ENCODE measurements at places on chromosomes 1 and 21.

DNA sequence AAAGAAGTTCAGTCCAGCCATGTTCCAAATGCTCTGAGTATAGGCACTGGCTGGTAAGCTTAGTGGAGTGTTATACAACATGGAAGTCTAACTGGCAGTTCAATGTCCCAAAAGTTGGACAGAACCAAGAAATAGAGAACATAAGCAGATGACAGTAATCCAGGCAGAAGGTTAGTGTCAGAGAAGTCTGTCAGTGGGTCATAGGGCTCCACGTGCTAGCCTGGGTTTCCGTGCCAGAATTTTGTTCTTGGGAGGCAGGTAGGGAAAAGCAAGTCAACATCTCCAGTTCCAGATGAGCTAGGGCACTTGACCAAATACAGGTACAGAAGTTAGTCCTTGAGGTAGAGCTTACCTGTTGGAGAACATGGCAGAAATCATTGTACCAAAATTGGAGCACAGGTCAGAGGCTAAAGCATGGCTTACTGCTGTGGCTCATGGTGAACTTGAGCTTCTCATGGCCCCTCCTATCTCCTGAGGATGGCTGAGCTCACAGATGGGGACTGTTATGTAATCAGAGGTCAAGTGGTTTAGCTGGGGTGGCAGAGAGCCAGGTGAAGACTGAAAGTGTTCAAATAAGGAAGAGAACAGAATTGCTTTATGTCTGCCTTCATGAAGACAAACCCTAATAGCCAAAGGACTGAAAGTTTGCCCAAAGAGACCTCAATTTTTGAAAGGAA lies 170.8 kb downstream of the NFIA start:
- DNase-seq = no peak

DNA sequence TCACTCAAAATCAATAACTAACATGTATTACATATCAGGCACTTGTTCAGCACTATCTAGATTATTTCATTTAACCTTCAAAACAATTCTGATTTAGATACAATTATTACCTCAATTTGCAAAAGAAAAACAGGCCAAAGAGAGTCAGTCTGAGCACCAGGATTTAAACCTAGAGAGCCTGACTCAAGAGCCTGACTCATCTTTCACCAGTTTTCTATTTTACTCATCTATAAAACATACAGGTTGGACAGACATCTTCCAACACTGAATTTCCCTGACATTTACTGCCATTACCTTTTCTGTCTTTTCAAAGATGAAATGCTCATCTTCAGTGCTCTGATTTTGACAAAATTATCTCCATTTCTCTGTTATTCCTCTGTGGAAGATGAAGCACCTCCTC lies 116.5 kb downstream of the MRPL39 start:
- DNase-seq = no peak

- no peak for DNase-seq
These were observed 3.7 kb downstream of the IFI6 start for GRCh38 chr1:27668121-27668807.

GRCh38 chr21:41112740-41113692 lies 54.9 kb upstream of the BACE2 start:
- DNase-seq = no peak

GRCh38 chr1:77889671-77890070 lies 1.2 kb downstream of the NEXN start:
- DNase-seq = no peak

Data from WERI-Rb-1 (cell line).